CD4-positive, alpha-beta T cell treated with Interleukin-2 at 100 ng/mL for 4 hours (primary cell): ENCODE measurements at places on chromosomes 5 and 9.
A peak's percentile ranks its signal among the peaks of the same experiment; 100 is the strongest.

- DNase-seq, result no peak
These were observed 4.5 kb downstream of the LTC4S start for GRCh38 chr5:179798144-179798770.

DNA sequence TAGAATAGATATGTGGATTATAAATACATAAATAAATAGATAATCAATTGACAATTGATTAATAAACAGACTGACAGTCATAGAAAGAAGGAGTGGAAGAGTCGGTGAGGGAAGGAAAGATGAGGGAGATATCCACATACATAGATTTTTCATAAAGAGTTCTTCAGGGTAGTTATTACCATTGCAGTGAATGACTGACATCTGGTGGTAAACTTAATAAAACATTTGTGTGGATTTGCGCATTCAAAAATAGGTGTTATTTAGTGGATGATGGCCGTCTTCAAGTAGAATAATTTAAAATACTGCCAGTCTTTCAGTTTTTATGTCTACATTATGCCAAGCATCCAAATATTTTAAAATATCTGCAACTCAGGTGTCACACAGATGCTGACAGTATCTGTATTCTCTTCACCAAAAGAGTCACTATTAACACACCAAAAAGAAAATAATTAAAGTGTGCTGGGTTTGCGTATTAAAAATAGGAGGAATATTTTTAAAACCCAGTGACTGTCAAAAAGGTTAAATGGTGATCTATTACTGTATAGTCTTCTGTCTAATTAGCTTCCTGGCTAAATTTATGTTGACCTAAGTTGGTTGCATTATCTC is 78.8 kb downstream of the GIN1 start:
- peak; percentile 12 for DNase-seq

- no peak for DNase-seq
These were observed 592.9 kb downstream of the SEMA5A start for GRCh38 chr5:8953016-8953415.

GRCh38 chr9:112572416-112572815 is 85.8 kb downstream of the KIAA1958 start:
- DNase-seq, result no peak

- DNase-seq, result peak; percentile 76
These were observed 3.3 kb upstream of the TTC39B start for GRCh38 chr9:15310107-15310850.

DNA sequence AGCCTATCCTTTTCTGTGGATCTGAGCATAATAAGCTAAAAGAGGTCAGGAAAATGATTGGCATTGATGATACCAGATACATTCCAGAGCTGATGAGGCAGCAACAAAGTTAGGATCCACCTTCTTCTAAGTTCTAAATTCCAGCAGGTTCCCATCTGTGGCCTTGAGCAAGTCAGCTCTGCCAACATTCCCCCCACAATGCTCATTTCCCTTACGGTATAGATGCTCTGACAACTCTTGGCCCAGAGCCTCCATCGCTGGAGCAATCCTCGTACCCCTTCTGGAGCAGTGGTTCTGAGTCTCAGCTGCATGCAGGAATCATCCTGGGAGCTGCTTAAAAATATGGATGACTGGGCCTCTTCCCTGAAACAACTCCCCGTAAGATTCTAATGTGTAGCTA is 78.1 kb downstream of the MED27 start:
- DNase-seq, result no peak

DNA sequence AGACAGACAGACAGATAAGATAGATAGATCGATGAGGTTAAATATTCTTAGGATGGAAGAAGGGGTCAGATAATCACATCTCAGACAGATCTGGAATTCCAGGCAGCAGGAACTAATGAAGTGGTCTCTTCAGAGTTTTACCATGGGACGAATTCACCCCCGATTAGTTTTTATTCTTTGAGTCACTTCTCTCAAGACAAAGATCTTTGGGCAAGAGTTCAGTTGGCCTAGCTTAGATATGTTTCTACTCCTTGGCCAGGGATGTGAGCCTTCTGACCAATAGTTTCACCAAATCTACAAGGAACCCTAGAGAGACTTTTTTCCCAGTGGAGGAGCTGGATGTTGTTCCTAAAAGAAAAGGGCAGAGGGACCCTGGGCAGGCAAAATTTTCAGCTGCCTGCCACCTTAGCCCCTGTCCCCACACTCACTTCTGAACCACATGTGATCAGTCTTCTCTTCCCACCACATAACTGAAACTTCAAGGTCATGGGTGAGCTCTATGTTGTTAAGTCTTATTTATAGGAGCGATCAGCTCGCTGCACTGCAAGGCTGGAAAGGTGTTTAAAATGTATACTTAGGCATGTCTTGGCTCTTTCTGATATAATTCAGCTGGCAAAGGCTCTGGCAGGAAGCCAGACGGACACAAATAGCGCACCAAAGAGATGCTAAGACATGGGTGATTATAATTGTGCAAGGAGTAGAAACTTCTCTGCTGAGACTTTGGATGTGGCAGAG is 132.9 kb downstream of the PALM2AKAP2 start:
- DNase-seq, result no peak

DNA sequence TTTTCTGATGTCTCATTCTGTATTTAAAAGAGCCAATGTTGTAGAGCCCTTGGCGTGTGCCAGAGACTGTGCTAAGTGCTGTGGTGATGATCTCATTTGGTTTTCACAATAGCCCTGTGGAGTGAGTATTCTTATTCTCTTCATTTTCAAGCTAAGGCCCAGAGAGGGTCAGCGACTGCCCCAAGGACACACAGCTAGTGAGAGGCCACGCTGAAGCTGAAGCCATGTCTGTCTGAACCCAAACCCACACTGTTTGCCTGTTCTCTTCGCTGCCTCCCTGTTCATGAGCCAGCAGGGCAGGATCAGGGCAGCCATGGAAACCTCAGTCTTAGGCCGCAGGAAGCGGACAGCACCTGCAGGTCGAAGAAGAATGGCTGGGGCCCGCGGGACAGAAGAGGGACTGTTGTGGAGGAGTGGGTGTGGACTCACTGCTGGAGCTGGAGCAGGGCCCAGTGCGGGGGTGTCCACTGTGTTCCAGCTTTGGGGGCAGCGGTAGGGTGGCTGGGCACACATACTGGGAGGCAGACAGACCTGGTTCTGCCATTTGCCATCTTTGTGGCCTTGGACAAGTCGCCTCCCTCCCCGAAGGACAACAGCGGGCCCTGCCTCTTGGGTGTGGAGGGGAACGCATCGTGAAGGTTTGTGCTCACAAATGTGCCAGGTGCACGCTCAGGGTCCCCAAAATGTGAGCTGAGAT is 257.9 kb upstream of the MVB12B start:
- DNase-seq, result no peak

- no peak for DNase-seq
These were observed 130.9 kb downstream of the DOCK2 start for GRCh38 chr5:169767938-169768337.

DNA sequence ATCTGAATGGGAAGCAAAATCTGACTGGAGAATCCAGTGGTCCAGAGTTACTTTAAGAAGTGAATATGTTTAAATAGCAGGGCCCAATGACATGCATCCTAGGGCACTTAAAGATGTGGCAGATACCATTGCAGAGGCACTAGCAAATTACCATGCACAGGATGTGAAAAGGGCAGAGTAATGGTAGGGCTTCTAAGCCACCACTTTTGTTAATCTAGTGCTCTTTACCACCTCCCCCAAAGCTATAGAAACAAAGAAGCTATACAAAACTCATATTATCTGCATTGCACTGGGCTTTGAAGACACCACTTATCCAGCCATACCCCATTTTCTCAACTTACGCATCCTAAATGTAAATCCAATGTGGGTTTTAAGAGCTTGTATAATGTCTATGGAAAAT is 81.2 kb downstream of the ZCCHC7 start:
- no peak for DNase-seq

DNA sequence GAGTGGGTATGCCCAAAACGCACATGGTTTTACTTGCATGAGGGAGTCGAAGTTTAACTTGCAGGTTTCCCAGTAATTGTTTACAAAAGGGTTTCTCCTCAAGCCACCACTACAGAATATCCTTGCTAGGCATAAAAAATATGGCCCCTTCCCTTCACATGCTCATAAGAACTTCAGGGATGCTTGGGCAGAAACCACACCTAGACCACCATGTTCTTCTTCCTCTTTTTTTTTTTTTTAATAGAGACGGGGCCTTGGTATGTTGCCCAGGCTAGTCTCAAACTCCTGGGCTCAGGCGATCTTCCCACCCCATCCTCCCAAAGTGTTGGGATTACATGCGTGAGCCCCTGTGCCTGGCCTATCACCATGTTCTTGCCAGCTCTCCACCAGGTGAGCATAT is 18.6 kb upstream of the PLIN2 start:
- DNase-seq, result no peak

DNA sequence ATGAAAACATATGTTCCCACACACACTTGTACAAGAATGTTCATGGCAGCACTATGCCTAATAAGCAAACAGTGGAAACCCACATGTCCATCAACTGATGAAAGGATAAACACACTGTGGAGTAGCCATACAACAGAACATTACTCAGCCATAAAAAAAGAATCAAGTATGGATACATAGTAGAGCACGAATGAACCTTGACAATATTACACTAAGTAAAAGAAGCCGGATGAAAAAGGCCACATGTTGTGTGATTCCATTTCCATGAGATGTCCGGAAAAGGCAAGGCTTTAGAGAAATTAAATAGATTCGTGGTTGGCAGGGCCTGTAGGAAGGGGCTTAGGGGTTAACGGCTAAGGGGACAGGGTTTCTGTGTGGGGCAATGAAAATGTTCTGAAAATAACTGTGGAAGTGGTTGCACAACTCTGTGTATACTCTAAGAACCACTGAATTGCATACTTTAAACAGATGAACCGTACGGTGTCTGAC is 51.4 kb downstream of the COL23A1 start:
- no peak for DNase-seq

- DNase-seq, result no peak
These were observed 35.9 kb upstream of the SLC1A3 start for GRCh38 chr5:36570301-36571095.
